ENCODE measurements at places on chromosomes 2 and 18. TPM values are rescaled to one million over a fixed set of nuclear protein-coding genes. Genes with fewer than 3 reads are reported as not detected.
A peak's percentile ranks its signal among the peaks of the same experiment; 100 is the strongest.

DNA sequence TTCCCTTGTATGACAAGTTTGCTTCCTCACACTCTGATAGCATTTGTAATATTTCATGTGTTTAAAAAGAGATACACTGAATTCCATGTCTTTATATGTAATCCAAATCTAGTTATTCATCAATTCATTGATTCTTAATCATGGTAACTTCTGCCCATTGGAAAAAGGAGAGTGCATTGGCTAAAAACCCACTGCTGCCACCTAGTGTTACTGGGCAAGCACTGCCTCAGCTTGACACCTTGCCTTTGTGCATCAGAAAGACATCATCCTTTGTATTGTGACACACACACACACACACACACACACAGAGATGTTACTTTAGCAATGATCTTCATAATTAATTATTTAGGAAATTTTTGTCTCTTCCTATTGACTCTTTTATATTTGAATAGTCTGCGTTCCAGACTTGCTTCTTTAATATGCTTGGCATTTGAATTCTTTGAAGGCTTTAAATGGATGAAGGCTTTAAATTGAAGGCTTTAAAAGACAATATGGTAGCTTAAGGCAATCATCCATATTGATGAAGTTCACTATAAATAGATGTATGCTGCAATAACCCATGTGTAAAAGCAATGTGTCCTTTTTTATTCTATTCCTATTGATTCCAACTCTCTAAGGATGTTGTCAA lies 414.2 kb upstream of the CHST9 start:
- DNase-seq = peak; percentile 24
- H3K27me3 ChIP-seq = no peaks in the 10 kb centered on the region
- no peak overlapping the region for H3K27ac ChIP-seq
- no peaks in the 10 kb centered on the region for H3K4me1 ChIP-seq
- H3K4me3 ChIP-seq = no peak overlapping the region
- no peaks in the 10 kb centered on the region for H3K36me3 ChIP-seq

- DNase-seq = no peak
- no peaks in the 10 kb centered on the region for H3K4me1 ChIP-seq
- no peak overlapping the region for H3K27ac ChIP-seq
- peaks cover 64% of the 10 kb centered on the region for H3K27me3 ChIP-seq
These were observed 386.2 kb upstream of the HNRNPA3 start for GRCh38 chr2:176826356-176826755.

RNF144A gene
- 13.0 TPM for total RNA-seq

SGO2 gene
- 25.4 TPM for total RNA-seq

GRCh38 chr18:75809151-75809925 lies 381.8 kb upstream of the SMIM21 start:
- peaks cover 8% of the 10 kb centered on the region for H3K27me3 ChIP-seq
- no peaks in the 10 kb centered on the region for H3K36me3 ChIP-seq
- H3K27ac ChIP-seq = no peak overlapping the region

GRCh38 chr2:47173986-47174732 lies 19.1 kb upstream of the STPG4 start:
- H3K36me3 ChIP-seq = peaks cover 36% of the 10 kb centered on the region
- peak overlapping the region; percentile 80 for H3K4me3 ChIP-seq
- DNase-seq = no peak

DNA sequence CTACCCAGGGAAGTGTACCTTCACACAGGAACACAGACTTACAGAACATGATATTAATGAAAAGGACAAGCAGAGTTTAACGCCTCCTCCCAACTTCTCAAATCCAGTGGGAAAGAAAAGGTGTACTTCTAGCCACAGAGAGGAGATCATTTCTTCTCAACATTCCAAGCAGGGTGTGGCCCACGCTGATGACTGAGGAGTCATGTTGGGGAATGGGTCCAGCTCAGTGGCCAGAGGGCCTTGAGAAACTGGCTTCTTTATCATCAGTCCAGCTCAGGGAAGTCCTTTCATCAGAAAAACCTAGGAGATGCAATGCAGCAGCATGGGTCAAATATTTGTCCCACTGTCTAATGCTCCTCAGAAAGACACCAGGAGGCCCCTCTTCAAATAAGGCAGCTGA lies 63.0 kb downstream of the RBM43 start:
- no peak overlapping the region for H3K27ac ChIP-seq
- H3K4me3 ChIP-seq = no peak overlapping the region
- peaks cover 5% of the 10 kb centered on the region for H3K4me1 ChIP-seq
- no peak for DNase-seq

- H3K36me3 ChIP-seq = no peaks in the 10 kb centered on the region
- H3K4me3 ChIP-seq = no peak overlapping the region
- peaks cover 6% of the 10 kb centered on the region for H3K27me3 ChIP-seq
- H3K4me1 ChIP-seq = peaks cover 2% of the 10 kb centered on the region
- H3K27ac ChIP-seq = no peak overlapping the region
These were observed 57.2 kb downstream of the LIPG start for GRCh38 chr18:49618742-49619681.

DNA sequence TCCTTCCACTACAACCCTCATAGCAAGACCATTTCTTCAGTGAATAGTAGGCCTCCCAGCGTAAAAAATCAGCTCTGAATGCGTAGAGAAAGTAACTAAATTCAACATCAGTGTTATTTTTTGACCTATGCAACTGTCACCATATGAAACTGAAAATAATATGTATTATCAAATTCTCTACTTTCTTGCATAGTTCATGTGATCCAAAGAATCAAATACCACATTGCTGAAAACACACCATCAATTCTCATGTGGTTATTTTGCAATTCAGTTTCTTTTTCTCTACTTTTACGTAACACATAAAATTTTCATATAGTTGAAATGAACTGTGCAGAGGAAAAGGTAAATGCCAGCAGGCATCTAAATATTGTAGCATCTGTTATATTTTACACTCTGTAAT lies 208.5 kb upstream of the SPOPL start:
- H3K4me1 ChIP-seq = peaks cover 12% of the 10 kb centered on the region
- H3K4me3 ChIP-seq = no peak overlapping the region
- no peaks in the 10 kb centered on the region for H3K27me3 ChIP-seq
- H3K27ac ChIP-seq = no peak overlapping the region
- DNase-seq = no peak
- H3K36me3 ChIP-seq = no peaks in the 10 kb centered on the region

DNA sequence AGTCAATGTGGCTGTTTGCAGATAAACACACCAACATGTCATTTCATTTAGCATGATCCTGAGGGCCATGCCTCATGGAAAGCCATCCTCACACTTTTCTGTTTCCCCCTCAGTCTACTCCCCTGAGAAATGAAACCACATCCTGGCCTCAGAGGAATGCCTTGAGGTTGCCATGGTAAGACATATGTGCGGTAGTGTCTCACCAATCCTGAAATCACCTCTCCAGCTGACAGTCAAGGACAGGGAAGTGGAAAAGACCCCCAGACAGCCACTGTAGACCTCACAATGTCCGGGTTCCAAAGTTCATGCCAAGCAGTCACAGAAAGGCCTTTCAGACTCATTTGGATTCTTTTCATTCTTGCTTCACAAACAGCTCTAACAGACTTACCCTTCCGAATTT lies 175.2 kb upstream of the PKDCC start:
- no peak for DNase-seq
- H3K4me3 ChIP-seq = no peak overlapping the region
- no peaks in the 10 kb centered on the region for H3K4me1 ChIP-seq
- H3K27ac ChIP-seq = no peak overlapping the region
- no peaks in the 10 kb centered on the region for H3K36me3 ChIP-seq
- H3K27me3 ChIP-seq = no peaks in the 10 kb centered on the region

DNA sequence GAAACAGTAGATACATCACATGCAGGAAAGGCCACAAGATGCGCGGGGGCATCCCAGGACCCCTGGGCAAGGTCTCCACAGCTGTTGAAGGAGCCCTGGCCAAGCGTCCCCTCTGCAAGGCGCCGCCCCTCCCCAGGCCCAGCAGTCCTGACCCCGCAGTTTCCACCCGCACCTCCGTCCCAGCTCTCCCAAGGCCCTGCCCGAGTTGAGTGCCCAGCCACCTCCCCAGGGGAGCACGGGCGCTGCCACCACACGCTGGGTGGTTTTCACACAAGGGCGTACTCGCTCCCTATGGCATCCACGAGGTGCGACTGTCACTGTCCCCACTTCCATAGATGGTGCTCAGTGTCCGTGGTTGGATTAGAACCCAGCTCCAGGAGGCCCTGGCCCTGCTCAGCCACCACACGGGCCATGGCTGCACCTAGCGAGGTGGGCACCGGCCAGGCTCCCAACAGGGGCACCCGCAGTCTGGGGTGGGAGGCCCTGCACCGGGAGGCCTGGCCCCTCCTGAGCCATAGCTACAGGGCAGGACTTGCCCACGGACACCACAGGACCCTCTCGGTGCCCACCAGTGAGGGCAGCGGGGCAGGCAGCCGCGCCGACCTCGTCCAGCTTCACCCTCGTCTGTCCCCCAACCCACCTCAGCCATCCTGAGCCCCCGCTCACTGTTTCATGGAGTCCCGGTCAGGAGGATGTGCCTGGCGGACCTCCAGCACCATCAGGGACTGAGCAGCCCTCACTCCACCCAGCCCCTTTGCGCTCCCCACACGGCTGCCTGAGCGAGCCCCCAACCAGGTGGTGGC lies 36.0 kb downstream of the KIF1A start:
- H3K4me1 ChIP-seq = no peaks in the 10 kb centered on the region
- no peak for DNase-seq
- H3K36me3 ChIP-seq = no peaks in the 10 kb centered on the region
- H3K27me3 ChIP-seq = no peaks in the 10 kb centered on the region

- no peaks in the 10 kb centered on the region for H3K36me3 ChIP-seq
- no peak for DNase-seq
- no peaks in the 10 kb centered on the region for H3K4me1 ChIP-seq
- no peak overlapping the region for H3K4me3 ChIP-seq
These were observed 22.0 kb downstream of the RELCH start for GRCh38 chr18:62209046-62209445.

GRCh38 chr2:156944871-156945270 lies 312.6 kb upstream of the GALNT5 start:
- no peak for DNase-seq
- H3K4me1 ChIP-seq = no peaks in the 10 kb centered on the region
- no peaks in the 10 kb centered on the region for H3K27me3 ChIP-seq
- H3K4me3 ChIP-seq = no peak overlapping the region

BCS1L gene
- total RNA-seq = 57.4 TPM

DNA sequence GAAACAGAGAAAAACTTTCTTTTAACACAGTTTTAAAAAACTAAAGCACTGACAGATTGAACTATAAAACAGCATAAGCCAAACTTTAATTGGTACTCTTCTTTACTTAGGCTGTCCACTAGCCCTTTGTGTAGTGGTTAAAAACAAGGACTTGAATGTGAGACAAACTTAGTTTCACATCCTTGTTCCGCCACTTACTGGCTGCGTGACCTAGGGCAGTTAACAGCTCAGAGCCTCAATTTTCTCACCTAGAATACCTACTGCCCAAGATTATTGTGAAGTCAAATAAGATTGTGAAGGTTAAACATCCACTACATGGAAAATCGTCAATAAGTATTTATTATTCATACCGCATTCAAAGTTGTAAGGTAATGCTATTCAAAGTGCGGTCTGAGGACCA lies 2.0 kb downstream of the WDR35 start:
- no peaks in the 10 kb centered on the region for H3K27me3 ChIP-seq
- no peaks in the 10 kb centered on the region for H3K36me3 ChIP-seq
- no peak for DNase-seq
- H3K4me1 ChIP-seq = peaks cover 19% of the 10 kb centered on the region
- H3K27ac ChIP-seq = no peak overlapping the region
